CD8-positive, alpha-beta T cell (primary cell): ENCODE measurements at places on chromosomes 5 and 9.

GRCh38 chr9:26319859-26320258 lies 572.7 kb downstream of the CAAP1 start:
- DNase-seq: no peak

- no peak for DNase-seq
These were observed 67.4 kb downstream of the MRPS27 start for GRCh38 chr5:72252574-72253155.

GRCh38 chr9:108724652-108725051 lies 131.1 kb downstream of the ACTL7B start:
- no peak for DNase-seq

DNA sequence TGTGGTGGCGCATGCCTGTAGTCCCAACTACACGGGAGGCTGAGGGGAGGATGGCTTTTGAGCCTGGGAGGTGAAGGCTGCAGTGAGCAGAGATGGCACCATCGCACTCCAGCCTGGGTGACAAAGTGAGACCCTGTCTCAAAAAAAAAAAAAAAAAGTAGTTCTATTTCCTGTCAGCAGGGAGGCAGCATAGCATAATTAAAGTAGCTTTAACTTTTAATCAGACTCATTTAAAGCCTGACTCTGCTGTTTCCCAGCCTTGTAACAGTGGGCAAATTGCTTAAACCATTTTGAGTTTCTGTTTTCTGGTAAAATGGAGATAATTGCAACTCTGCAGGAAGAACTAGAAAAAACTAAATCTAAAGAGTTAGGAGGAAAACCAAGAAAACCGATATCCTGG lies 31.2 kb downstream of the CNOT6 start:
- no peak for DNase-seq

- DNase-seq: no peak
These were observed 18.3 kb upstream of the RNU6ATAC start for GRCh38 chr9:134182554-134183085.
